ENCODE measurements at places on chromosomes 1 and 21. TPM values are rescaled to one million over a fixed set of nuclear protein-coding genes. Genes with fewer than 3 reads are reported as not detected.

GRCh38 chr1:45704637-45705036 lies 16.7 kb downstream of the TMEM69 start:
- no peaks in the 10 kb centered on the region for H3K4me1 ChIP-seq
- no peaks in the 10 kb centered on the region for H3K36me3 ChIP-seq
- H3K27ac ChIP-seq = no peak overlapping the region
- H3K27me3 ChIP-seq = no peaks in the 10 kb centered on the region
- no peak overlapping the region for H3K4me3 ChIP-seq

- no peak overlapping the region for H3K4me3 ChIP-seq
- no peak overlapping the region for H3K27ac ChIP-seq
- H3K4me1 ChIP-seq = no peaks in the 10 kb centered on the region
- no peak for DNase-seq
- H3K27me3 ChIP-seq = no peaks in the 10 kb centered on the region
Measured at GRCh38 chr1:153578490-153578889, 12.8 kb upstream of the S100A2 start.

- H3K4me3 ChIP-seq = peak overlapping the region; percentile 92
- H3K27me3 ChIP-seq = no peaks in the 10 kb centered on the region
- no peak for DNase-seq
- H3K4me1 ChIP-seq = peaks cover 19% of the 10 kb centered on the region
- no peaks in the 10 kb centered on the region for H3K36me3 ChIP-seq
- H3K27ac ChIP-seq = peak overlapping the region; percentile 98
Measured at GRCh38 chr1:8023995-8024313, 2.2 kb downstream of the ERRFI1 start.

DNA sequence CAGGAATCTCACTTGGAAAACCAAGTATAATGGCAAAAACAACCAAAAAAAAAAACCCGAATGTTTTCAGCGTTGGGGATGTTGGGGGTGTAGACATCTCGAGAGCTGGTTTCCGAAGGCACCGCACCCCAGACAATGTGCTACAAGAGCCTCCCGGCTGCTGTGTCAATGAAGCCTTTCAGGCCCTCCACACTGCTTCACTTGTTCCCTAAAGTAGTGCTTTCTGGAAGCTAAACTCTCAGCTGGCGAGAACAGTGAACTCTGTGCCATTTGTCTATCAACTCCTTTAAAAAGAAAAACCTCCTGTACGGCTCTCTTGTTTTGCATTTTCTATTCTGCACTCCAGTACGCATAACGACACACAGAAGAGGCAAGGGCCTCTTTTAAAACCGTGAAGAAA lies 32.5 kb downstream of the PLEKHO1 start:
- H3K36me3 ChIP-seq = no peaks in the 10 kb centered on the region
- no peaks in the 10 kb centered on the region for H3K27me3 ChIP-seq
- H3K4me1 ChIP-seq = no peaks in the 10 kb centered on the region
- H3K4me3 ChIP-seq = no peak overlapping the region

GRCh38 chr1:74486036-74486435 lies 26.4 kb downstream of the LRRC53 start:
- no peak overlapping the region for H3K27ac ChIP-seq
- no peaks in the 10 kb centered on the region for H3K27me3 ChIP-seq
- no peaks in the 10 kb centered on the region for H3K4me1 ChIP-seq
- no peaks in the 10 kb centered on the region for H3K36me3 ChIP-seq
- H3K4me3 ChIP-seq = no peak overlapping the region
- no peak for DNase-seq

DNA sequence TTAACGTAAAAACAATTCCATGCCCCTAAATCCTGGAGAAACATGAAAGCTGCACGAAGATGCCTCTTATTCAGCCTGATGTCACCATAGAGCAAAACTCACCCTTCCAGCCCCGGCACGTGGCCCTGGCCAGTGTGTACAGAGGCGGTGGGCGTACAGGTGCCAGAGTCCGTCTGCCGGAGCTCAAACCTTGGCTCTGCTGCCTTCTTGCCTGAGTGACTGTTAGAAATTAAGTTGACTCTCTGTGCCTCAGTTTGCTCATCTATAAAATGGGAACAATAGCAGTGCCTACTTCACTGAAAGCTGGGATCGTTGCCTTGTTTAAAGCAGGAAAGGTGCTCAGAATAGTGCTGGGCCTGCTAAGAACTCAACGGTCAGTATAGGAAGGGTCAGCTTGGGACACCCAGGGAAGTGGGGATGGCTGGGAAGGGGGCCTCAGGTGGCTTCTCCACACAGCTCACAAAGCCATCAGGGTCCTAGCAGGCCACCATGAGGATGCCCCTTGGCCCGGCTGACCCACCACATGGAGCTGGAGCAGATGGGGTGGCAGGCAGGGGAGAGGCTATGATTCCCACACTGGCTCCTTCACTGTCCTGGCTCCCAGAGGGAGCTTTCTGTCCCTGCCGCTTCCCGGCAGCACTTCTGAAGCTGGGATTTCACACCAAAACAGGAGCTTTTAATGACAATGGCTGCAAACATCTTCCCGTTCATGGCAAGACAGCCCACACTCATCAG lies 237.2 kb downstream of the NPHP4 start:
- no peaks in the 10 kb centered on the region for H3K4me1 ChIP-seq
- DNase-seq = no peak
- H3K4me3 ChIP-seq = no peak overlapping the region
- H3K27me3 ChIP-seq = no peaks in the 10 kb centered on the region

DNA sequence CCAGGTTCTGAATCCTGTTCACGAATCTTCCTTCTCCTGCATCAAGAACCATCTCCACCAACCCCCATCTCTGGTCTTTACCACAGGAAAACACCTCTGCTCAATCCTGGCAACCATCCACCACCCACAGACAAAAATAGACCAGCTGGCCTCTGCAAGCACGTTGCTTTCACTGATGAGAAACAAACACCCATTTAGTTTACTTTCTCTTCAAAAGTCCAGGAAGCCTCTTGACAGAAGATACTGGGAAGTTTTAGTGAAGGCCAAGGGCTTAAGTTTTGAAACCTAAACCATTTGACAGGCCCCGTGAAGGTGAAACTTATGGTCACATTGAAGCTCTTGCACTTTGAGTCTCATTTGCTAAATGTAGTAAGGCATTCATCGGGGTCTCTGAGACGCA lies 122.6 kb upstream of the PPP2R5A start:
- no peaks in the 10 kb centered on the region for H3K27me3 ChIP-seq
- DNase-seq = no peak
- H3K4me3 ChIP-seq = no peak overlapping the region
- no peak overlapping the region for H3K27ac ChIP-seq

PLEKHG5 gene
- total RNA-seq = 3.0 TPM

FAM151A gene
- not detected for total RNA-seq

LRRC39 gene
- 0.25 TPM for total RNA-seq

GJA9 gene
- not detected for total RNA-seq

PROX1 gene
- 33.1 TPM for total RNA-seq

ZNF683 gene
- total RNA-seq = 0.47 TPM

NOS1AP gene
- 1.7 TPM for total RNA-seq

RUNX3 gene
- total RNA-seq = 0.55 TPM
